ENCODE measurements at places on chromosomes 6 and 20.
A peak's percentile ranks its signal among the peaks of the same experiment; 100 is the strongest.

- DNase-seq, result no peak
Observed at GRCh38 chr6:52672412-52673025, 1.6 kb downstream of the TMEM14A start.

- peak; percentile 76 for DNase-seq
Observed at GRCh38 chr20:45798935-45799642, 7.3 kb downstream of the DNTTIP1 start.

GRCh38 chr20:3864518-3864917 lies 17.9 kb downstream of the MAVS start:
- DNase-seq, result no peak

DNA sequence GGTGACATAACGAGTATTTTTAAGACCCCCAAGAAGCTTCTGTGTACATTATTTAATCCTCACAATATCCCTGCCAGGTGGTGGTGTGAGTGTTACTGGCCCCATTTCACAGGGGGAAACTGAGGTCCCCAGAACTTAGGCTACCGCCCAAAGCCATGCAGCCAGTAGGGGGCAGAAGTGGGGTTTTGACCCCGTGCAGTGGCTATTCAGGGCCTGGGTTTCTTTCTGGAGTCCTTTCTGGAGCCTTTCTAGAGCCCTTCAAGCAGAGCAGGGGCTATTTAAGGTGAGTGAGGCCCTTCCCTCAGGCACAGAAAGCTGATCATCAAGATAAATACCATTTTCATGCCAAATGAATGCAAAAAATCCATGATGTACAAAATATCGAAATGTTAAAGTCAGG lies 59.0 kb downstream of the CTCFL start:
- DNase-seq, result no peak

All from activated CD4-positive, alpha-beta T cell treated with anti-CD3 and anti-CD28 coated beads for 48 hours (primary cell).